ENCODE measurements at places on chromosomes 6 and 20.
A peak's percentile ranks its signal among the peaks of the same experiment; 100 is the strongest.

GRCh38 chr6:1387876-1388629, 1.3 kb upstream of the FOXF2 start:
- DNase-seq, result no peak

DNA sequence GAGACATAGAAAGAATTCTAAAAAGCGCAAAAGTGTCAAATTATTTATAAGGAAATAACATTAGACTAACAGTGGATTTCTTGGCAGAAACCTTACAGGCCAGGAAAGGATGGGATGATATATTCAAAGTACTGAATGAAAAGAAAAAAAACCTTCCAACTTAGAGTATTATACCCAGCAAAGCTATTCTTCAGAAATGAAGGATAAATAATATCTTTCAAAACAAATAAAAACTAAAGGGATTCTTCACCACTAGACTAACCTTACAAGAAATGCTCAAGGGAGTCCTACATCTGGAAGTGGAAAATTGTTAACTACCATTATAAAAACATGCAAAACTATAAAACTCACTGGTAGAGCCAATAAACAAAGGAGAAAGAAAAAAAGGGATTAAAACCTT, 65.8 kb downstream of the SLC22A2 start:
- DNase-seq, result no peak

DNA sequence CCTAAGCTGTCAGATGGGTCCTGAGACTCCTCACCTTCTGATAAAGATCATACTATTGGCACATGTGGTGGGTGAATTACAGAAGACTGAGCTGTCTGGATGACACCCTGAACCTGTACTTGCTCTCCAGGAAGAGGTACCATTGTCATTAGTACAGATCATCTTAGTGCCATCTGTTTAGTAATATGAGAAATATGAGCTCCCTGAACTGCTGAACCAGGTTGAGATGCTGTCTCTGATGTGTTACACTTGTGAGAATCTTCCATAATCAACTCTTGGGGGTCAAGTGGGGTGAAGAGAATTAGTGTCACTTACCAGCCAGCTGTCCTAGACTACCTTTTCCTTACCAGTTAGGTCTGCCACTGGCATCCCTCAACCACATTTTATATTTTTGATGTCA, 531.0 kb downstream of the EPHA7 start:
- DNase-seq, result no peak

GRCh38 chr6:45586216-45587171, 208.8 kb upstream of the SUPT3H start:
- no peak for DNase-seq

DNA sequence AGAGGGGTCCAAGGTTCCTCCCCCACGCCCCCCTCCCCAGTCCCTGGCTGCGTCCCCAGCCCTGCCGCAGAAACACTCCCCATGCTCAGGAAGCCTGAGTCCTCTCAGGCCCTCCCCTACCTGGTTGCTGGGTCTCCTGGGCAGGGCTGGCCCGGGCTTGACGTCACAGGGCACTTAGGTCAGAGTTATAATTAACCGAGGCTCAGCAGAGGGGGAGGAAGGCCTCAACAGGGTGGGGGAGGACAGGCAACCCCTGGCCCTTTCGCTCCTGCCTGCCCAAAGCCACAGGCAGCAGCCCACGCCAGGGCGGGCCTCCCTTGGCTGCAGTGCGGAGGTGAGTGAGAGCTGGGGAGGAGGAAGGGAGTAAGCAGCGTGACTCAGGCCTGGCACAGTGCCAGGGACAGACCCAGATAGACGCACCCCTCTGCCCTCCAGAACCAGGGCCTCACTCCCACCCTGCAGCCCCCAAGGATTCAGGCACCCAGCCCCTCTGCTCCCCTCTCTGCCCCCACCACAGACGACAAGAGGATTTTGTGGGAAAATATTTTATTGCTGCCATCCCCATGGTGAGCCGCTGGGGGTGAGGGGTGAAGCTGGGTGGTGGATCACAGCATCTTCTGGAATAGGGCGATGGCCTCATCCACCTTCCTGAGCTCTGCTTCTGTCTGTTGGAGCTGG, at the start of gene VWA7:
TSS of gene VWA7 (minus strand) at position 340 of the 678 bp plus-strand sequence. CDS start 549 bp downstream, outside the sequence.
- DNase-seq, result peak; percentile 56

GRCh38 chr20:25040438-25040831, 17.5 kb downstream of the ACSS1 start:
- DNase-seq, result peak; percentile 54

- no peak for DNase-seq
These were observed 69.9 kb upstream of the BTBD3 start for GRCh38 chr20:11847827-11848226.

- no peak for DNase-seq
These were observed 1.5 kb upstream of the SNRNP48 start for GRCh38 chr6:7588506-7588905.

DNA sequence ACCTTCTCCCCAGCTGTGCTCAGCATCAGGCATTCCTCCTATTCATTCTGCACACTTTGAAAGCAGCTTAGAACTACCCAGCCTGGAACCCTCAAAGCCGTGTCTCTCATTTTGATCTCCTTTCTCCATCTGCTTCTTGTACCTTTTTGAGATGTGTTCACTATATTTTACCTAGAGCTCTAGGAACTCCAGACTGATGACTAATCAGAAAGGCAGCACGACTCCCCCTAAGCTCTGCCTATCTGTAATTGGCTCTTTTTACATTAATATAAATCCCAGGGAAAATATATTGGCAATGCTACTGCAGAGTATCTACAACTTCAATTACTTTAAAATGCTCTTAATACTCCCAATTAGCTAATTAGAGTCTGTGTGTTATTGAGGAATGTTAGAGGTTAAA, 671.5 kb downstream of the CBLN4 start:
- no peak for DNase-seq

- peak; percentile 45 for DNase-seq
These were observed 106.5 kb downstream of the ATP9A start for GRCh38 chr20:51661609-51662178.

- DNase-seq, result no peak
These were observed 9.8 kb downstream of the MAPK13 start for GRCh38 chr6:36139991-36140710.

DNA sequence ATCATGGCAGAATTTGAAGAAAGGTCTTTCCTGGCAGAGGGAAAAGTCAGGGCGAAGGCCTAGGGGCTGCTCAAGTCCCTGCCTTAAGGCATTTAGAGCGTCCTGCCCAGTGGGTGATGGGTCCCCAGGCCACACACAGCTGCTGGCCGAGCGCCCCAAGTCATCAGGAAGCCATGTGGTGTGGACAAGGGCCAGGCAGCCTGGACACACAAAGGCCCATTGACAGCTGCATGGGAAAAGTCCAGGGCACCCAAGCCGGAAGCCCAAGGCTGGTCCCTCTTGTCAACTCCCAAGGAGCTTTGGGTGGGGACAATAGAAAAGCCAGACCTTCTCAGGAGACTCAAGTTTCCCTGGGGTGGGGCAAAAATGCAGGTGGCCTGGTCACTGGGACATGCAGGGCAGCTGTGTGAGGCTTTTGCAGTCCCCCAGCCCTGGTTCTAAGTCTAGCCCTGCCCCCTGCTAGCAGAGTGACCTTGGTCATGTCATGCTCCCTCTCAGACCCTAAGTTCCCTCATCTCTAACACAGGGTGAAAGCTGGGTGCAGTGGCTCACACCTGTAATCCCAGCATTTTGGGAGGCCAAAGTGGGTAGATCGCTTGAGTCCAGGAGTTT, 44.3 kb upstream of the PTGIS start:
- no peak for DNase-seq

GRCh38 chr20:35226126-35226883, at the start of gene MMP24:
TSS of gene MMP24 (plus strand) at chr20:35226690. CDS start at chr20:35226739, 49 bp downstream.
- DNase-seq, result no peak

DNA sequence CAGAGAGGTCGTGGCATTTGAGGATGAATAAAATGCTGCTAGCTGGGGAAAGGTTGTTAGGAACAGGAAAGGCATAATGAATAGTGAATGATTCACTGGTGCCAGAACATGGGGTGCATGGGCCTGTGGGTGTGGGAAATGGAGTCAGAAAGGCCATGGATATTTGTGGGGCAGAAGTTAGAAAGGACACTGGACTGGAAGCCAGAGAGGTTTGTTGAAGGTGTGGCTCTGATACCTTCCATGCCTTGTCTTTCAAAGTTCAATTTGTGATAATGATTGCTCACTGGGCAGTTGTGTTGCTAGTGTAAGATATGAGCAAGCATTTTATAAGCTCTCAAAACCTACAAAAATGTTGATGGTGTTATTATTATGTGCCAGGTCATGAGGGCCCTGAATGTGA, 32.7 kb downstream of the LRRC1 start:
- no peak for DNase-seq

DNA sequence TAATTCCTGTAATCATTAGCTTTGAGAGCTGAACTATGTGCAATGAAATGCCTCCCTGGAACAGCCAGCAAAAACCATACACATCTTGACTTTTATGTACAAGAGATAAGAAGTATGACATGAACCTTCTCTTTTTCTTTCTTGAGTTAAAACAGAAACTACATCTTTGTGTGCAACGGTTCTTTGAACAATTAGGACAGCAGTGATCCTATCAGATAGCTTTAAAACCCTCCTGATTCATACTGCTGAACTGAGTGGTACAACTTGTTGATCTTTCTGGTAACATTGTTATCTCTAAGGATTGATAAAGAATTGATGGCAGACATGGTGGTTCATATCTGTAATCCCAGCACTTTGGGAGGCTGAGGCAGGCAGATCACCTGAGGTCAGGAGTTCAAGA, 43.4 kb downstream of the TRAF3IP2 start:
- DNase-seq, result no peak

GRCh38 chr20:5160882-5161281, 34.1 kb downstream of the CDS2 start:
- DNase-seq, result peak; percentile 9

DNA sequence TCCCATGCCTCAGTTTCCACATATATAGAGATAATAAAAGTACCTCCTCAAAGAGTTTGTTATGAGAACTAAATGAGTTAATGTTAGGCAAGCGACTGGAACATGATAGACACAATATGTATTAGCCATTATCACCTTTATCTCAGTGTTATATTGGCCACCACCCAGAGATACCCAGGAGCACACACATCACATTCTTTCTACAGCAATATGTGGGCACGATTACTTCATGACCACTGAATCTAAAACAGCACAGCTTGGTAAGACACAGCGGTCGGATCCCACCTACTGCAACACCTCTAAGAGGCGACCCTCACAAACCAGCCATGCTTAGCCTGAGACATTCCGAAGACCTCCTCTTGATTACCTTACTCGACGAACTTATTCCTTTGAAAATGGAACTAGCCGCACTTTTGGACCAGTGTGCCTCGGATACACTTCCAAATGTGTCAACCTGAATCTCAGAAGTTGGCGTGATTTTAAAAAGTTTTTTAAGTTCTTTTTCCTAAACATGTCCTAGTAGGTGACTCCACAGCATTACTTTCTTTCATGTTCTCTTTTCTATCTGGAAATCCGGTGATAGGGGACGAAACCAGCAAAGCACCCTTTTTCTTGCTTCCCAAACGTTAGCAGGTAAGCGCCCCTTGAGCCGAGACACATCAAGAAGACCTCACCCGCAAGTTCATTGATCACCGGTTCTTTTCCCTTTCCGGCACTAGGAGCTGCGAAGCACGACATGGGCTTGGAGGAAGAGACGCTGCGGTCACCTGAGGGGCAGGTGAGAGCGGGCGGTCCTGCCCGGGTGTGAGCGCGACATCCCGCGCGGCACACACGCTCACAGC, 923 bp downstream of the GMDS start:
- DNase-seq, result no peak

DNA sequence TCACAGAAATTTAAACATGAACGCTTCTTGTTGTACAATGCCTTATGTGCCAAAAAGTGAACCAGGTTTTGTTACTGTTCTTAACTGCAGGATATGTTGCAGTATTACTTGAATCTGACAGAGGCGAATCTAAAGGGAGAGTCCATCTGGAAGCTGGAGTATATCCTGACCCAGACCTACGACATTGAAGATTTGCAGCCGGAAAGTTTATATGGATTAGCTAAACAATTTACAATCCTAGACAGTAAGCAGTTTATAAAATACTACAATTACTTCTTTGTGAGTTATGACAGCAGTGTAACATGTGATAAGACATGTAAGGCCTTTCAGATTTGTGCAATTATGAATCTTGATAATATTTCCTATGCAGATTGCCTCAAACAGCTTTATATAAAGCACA, 19.9 kb downstream of the SMPDL3A start:
- no peak for DNase-seq

DNA sequence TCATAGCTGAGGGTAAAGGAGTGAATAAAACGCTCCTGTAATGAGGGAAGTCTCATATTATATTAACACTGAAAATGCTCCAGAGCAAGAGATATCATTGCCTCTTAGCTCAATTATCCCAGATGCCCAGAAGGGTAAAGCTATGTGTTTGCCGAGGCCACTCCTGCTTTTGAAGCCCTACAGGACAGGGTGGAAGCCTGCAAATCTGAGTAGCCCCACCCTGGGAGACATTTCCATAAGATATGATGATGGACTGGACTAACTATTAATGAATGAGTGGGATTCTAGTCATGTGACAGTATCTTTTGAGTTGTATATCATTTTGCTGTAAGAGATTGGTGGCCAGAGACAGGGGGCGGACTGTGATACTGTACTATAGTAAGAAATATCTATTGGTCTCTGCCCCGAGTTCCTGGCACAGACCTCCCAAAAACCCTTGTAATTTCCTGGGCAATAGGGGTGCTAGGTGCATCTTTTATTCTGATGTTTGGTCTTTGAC, 10.5 kb upstream of the SLC22A2 start:
- no peak for DNase-seq

DNA sequence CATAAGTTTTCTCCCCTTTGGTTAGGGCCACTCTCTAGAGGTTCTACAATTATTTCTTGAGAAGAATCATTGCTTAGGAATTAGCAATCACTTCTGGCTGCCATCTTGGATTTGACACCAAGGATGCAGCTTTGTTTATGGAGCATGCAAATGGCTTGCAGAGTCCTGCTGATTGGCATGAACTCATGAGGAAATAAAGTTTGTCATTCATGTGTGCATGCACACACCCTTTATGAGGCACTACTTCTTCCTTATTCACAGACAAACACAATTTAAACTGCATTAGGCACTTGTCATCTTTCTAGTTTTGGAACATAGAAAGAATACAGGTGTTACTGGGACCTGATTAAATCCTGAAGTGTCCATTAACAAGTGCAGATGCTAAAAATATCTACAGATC, 42.5 kb upstream of the HIVEP2 start:
- no peak for DNase-seq

GRCh38 chr6:110191477-110191876, 11.2 kb downstream of the CDC40 start:
- no peak for DNase-seq

- peak; percentile 80 for DNase-seq
These were observed 59.2 kb upstream of the PRSS16 start for GRCh38 chr6:27188061-27188884.

- no peak for DNase-seq
These were observed 14.9 kb upstream of the BLOC1S5 start for GRCh38 chr6:8079126-8079525.

GRCh38 chr6:46642928-46643751, 9.5 kb downstream of the CYP39A1 start:
- no peak for DNase-seq

GRCh38 chr6:39203436-39204159, 25.7 kb downstream of the KCNK5 start:
- no peak for DNase-seq

- peak; percentile 47 for DNase-seq
These were observed 41.6 kb downstream of the PLCG1 start for GRCh38 chr20:41178904-41179432.
